ENCODE measurements at places on chromosomes 7 and 10.

DNA sequence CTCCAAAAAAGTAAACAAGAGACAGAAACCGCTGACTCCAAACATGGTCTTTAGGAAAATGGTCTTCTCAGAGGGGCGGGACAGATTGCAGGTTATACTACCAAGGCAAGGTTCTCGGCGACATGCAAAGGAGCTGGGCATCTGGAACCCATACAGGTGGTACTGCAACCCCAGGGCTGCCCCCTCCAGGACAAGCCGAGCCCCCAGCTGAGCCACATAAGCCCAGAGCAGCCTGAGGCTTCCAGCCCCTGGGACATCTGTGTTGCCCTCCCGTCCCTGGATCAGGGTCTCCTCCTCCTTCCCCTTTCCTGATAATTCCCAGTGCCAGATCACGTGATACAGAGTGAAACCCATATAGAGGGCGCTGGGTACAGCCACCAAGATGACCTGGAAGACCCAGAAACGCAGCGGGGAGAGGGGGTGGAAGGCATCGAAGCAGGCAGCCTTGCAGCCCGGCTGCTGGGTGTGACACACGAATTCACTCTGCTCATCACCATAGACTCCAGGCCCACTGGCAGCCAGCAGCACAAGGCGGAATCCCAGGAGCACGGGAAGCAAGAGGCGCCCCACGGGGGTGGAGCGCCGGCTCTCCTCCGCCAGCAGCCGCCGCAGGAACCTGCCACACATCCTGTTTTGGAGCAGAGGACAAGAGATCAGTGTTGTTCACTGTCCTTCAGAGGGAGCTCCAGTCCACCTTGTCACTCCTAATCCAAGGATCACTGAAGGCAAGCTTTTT is at the start of gene GJC3:
Gene GJC3 (minus strand): TSS at position 627 of the 736 bp plus-strand sequence. CDS start 0 bp downstream, at position 627.
- DNase-seq, result peak; percentile 38

GRCh38 chr10:69649786-69650550 is 19.9 kb downstream of the FAM241B start:
- DNase-seq, result no peak

GRCh38 chr10:17779784-17780183 is 27.8 kb downstream of the TMEM236 start:
- DNase-seq, result no peak

- DNase-seq, result no peak
Measured at GRCh38 chr10:69973678-69974077, 79.0 kb upstream of the MACROH2A2 start.

DNA sequence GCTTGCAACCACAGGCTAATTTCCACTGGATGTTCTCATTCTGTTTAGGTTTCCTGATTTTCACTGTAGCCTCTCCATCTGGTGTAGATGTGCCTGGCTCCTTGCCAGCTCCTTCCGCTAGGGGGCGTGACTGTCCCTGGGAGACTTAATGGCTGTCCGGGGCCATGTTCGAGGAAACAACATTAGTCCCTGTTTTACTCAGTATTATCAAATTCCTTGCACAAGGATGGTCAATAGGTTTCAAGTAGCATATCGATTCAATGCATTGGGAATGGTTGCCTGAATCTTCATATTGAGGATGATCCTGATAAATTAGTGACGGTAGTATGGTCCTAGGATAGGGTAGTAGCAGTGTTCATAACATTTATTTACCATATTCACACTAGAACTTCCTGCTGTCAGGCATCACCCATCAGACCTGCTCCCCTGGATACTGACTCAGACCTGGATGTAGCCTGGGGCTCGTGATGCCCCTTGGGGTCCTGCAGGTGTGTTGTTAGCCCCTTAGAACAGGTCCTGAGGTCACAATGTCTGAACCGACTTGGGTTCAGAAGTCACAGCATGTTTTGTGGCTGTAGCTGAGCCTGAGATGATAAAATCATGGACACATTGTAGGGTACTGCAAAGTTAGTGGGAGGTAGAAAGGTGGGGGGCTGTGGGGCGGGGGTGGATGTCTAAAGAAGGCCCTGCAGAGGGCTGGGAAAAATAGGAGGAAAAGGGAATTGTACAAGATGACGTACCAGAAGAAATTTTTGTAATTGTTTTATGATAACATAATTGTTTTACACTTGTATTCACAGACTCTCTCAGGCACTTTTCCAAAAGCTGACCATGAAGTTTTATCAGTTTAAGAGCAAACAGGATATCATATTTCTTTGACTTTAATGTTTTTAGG is 8.9 kb upstream of the EXOC6 start:
- peak; percentile 58 for DNase-seq

- no peak for DNase-seq
Measured at GRCh38 chr7:120873401-120873800, 15.5 kb upstream of the TSPAN12 start.

- DNase-seq, result no peak
Measured at GRCh38 chr10:1872151-1872726, 134.9 kb upstream of the ADARB2 start.

DNA sequence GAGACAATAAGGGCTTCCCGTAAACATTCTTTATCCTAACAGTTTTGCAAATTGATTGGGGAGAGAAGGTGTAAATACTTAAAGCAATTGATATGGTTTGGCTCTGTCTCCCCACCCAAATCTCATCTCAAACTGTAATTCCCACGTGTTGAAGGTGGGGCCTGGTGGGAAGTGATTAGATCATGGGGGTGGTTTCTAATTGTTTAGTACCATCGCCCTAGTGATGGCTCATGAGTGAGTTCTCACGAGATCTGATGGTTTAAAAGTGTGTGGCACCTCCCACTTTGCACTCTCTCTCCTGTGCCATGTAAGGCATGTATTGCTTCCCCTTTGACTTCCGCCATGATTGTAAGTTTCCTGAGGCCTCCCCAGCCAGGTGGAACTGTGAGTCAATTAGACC is 22.1 kb upstream of the CAPZA2 start:
- DNase-seq, result no peak

DNA sequence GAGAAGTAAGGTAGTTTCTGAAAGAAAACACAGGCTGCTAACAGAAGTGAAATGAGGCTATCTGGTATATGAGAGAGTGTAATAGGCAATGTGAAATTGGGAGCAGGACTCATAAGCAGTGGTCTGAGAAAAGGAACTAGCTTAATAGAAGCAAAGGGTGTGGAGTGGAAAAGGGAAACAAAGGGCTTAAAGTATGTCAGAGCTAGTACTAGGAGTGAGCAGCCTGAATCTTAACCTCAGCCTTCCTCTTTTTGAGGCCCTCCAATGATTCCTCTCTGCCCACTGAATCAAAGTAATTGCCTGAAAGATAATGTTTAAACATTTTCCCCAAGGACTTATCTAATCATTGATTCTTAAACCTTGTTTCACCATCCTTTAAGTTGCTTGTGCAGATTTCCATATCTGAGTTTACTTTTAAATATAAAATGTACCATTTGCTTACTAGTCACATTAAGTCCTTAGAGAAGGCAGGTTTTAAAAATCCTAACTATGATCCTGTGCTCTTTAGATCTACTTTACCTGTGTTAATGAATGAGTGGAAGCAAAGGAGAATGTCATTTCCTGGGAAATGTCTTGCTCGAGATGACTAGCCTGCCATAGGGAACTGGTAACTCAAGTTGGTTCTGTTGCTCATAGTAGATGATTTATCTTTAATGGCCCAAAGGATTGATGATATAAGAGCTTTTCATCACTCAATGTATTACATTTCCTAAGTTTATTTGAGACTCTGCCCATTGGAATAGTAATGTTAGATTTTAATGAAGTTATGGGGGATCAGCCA is 155.0 kb downstream of the SKAP2 start:
- no peak for DNase-seq

- no peak for DNase-seq
Measured at GRCh38 chr10:63253040-63253439, 119.9 kb downstream of the NRBF2 start.

DNA sequence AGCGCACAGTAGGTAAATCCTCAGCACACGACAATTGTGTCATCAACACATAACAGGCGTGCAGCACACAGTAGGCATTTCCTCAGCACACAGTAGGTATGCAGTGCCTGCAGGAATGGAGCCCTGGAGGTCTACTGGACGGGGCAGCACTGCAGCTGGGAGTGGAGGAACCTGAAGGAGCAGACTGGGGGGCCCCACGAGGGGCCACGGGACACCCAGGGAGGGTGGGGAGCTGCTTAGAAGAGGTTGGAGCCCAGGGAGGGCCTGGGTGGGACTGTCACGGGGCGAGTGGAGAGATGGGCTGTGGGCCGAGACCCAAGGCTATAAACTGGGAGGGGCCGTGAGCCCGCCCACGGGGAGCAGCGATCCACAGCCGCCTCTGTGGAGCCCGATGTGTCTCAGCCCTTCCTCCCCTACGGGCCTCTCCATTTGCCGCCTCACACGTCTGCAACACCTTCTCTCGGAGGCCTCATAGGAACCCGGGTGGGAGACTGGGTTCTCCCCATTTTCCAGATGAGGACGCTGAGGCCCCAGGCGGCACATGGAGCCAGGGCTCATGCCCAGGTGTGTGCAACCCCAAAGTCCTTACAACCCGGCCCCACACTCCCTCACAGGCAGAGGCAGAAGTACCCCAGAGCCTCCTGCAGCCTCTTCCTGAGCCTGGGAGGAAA is 101.5 kb downstream of the MICALL2 start:
- DNase-seq, result no peak

DNA sequence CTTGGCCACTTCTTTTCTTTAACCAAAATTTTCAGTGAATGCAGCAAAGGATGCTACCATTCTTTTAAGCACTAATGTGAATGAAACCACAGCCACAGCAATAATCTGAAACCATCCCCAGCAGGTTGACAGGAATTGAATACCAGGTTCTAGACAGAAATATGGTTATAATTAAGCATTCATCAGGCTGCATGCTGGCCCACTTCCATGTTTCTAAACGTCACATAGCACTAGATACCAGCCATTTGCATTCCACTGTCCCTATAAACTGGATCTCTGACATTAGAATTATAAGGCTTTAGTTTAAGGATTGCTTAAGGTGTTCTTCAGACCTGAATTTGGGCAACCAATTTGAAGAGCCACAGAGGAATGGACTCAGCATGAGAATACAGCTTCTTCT is 340.8 kb upstream of the KLF6 start:
- no peak for DNase-seq

DNA sequence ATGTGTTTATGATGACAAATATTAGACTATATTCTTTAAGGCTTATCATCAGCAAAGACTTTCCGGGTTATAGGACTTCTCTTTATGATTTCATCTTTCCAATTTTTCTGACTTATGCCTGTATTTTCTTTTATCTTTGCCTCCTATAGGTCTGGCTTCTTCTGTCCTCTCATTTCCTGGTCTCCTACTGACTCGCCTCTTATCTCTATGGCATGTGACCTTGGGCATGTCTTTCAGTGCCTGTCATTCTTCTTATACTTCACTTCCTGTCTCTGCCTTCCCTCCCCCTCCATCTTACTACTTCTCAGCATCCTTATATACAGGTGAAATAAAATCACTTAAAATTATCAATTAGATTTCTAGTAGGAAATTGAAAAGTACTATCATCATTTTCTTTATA is 42.2 kb downstream of the PCDH15 start:
- DNase-seq, result no peak

DNA sequence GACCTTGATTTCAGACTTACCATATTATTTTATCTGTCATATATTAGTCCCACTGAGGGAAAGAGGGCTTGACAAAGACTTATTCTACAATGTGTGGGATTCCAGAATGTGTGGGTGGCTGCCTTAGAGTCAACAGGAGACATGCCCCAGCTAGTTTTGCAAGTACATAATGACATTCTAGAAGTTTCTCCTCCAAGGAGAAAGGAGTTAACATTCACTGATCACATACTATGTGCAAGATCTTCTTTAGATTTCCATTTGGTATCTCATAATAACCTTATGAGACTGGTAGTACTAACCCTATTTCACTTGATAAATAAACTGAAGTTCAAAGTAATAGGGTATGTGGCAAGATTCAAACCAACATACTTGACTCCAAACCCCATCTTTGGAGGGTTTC is 25.2 kb downstream of the IRF5 start:
- no peak for DNase-seq

DNA sequence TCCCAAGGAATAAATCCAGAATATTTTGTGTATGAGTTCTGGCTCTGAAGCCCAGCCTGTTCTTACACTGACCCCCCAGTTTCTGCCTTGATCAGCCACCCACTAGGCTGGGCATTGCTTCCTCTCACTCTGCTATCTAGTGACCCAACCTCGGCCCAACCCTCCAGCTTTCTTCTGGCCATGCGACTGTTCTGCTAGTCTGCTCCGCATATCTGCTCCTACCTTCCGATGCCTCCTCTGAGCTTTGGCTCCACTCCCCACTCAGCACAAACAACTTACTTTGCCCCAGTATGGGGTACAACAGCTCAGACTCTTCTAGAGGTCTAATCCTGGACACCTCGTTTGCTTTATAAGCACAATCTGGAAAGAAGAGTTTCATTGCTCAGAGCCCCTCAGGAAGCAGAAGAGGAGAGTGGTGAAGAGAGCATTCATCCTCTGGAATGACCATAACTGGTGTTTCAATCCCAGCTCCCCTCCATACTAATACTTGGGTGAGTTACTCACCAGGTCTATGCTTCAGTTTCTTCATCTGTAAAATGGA is 99.6 kb downstream of the NPSR1 start:
- no peak for DNase-seq

DNA sequence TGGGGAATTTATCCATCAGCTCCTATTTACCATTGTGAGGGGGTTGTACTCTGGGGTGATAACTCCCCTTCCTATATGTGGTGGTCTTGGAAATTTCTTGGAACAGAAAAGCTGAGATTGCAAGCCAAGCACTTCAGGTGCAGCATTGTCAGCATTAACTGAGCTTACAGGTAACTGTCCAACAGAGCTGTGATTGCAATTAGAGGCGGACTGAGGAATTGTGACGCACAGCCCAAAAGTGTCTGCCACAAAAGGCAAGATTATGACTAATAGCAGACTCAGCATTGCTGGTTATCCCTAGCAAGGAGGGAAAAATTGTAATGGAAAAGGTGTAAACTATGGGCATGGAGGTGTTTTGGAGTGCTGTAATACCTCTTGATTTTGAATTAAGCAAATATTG is 126.1 kb upstream of the AGR3 start:
- DNase-seq, result no peak

DNA sequence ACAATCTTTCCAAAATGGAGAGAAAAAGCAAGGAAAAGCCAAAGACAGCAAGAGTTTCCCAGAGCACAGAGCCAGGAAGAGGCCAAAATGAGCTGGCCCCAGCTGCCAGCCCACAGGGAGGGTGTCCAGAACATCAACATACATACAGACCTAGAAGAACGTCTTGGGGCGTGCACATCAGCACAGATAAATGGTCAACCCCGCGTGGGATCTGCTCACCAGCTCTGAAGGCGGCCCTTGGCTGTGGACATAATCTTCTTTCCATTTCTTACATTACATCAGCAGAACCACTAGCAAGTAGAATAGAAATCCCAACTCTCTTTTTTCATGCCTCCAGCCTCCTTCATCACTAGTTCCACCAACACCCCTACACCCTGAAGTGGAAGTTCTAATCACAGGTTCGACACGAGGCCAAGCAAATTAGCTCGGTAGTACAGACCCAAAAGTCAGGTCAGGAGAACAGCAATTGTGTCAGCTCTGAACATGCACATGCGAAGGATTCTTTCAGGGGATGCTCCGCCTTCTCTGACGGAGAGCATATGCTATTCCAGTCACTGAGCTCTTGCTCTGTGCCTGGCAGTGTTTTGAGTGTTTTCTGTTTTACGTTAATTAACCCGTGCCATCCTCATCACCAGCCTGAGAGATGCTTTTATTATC is 16.4 kb downstream of the SH3PXD2A start:
- no peak for DNase-seq
